ENCODE measurements at places on chromosomes 5 and 9.
A peak's percentile ranks its signal among the peaks of the same experiment; 100 is the strongest.

- DNase-seq, result no peak
Observed at GRCh38 chr5:150616024-150616470, 24.4 kb upstream of the SYNPO start.

GRCh38 chr5:39486361-39486760 lies 61.6 kb upstream of the DAB2 start:
- DNase-seq, result no peak

GRCh38 chr5:36662291-36662851 lies 56.0 kb downstream of the SLC1A3 start:
- no peak for DNase-seq

DNA sequence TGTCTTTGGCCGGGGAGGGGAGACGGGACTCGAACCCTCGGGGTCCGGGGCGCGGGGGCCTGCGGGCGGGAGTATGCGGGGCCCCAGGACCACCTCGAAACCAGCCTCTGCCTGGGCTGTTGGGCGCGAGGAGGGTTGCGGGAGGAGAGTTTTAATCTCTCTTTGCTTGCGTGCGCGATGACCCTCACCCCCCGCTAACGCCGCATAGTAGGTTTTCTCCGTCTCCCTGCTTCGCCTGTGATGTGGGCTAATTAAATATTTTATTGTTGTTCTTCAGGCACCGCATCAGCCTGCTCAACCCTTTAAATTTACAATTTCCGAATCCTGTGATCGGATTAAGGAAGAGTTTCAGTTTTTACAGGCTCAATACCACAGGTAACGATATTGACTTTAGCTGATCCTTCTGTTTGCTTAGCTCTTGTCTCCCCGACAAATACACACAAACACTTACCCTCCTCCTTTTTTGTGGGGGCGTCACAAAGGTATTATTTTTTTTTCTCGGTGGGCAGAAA lies 1.7 kb downstream of the TLE4 start:
- no peak for DNase-seq

GRCh38 chr5:128082551-128083032 lies 974 bp upstream of the SLC12A2 start:
- no peak for DNase-seq

DNA sequence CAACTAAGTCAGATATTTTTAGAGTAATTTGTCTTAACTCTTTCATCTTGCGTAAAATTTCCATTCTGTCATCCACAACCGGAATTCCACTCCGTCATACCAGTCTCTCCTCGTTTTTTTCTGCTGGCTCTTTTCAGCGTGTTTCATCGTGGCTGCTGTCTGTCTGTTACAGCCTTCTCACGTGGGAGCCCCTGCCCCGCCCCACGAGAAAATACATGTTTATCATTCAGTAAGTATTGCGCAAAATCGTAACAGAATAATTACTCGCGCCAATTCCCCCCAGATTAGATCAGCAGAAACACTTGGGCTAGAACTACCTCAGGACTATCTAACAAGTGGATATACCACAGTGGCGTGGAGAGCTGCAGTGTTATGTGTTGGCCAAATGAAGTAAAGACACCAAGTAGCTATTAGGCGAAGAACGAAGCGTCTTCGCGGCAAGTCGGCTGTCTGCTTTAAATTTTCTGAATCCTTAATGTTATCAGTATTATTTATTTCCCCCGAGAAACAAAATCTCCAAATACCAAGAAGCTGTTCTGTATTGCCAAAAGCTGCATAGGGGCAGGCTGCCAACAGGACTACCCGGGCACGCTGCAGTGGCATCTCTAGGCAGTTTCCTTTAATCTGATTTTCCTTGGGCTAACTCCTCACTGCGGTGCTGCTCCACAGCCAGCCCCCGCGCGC lies 566 bp upstream of the FOCAD start:
- DNase-seq, result peak; percentile 9

GRCh38 chr9:115327436-115328122 lies 209.6 kb upstream of the TNC start:
- DNase-seq, result no peak

GRCh38 chr9:131585375-131585774 lies 40.1 kb downstream of the PRRT1B start:
- peak; percentile 32 for DNase-seq

DNA sequence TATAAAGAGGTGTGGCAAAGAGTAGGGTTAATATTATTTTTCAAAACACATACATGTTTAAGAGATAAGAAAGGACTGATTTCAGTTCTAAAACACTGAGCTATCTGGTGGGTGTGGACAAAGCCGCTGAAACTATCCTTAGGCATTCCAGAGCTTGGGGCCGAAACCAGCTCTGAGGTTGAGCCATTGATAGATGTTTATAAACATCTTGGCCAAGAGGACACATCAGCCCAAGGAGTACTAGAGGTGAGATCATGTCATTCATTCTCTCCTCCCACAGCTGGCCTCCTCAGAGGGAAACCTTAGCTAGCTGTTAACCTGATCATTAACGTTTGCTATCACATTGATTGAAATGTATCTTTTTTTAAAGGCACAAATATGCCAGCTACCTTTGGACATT lies 89.9 kb downstream of the NLN start:
- DNase-seq, result no peak

DNA sequence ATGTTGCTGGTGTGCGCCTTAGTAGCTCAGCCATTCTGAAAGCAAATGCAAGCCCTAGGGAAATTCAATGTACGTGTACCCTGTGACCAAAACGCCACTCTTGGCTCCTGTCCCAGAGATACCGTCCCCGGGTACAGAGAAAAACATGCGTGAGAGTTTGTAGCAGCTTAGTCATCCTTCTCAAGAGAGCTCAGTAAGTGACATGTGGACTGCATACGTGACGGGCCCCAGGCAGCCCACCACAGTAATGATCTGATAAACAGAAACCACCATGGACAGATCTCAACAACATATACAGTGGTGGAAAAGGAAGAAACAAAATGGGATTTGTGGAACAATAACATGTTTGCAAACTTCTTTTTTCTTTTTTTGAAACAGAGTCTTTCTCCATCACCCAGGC lies 45.1 kb downstream of the S1PR3 start:
- no peak for DNase-seq

GRCh38 chr9:72013292-72013760 lies 47.1 kb downstream of the C9orf57 start:
- no peak for DNase-seq

DNA sequence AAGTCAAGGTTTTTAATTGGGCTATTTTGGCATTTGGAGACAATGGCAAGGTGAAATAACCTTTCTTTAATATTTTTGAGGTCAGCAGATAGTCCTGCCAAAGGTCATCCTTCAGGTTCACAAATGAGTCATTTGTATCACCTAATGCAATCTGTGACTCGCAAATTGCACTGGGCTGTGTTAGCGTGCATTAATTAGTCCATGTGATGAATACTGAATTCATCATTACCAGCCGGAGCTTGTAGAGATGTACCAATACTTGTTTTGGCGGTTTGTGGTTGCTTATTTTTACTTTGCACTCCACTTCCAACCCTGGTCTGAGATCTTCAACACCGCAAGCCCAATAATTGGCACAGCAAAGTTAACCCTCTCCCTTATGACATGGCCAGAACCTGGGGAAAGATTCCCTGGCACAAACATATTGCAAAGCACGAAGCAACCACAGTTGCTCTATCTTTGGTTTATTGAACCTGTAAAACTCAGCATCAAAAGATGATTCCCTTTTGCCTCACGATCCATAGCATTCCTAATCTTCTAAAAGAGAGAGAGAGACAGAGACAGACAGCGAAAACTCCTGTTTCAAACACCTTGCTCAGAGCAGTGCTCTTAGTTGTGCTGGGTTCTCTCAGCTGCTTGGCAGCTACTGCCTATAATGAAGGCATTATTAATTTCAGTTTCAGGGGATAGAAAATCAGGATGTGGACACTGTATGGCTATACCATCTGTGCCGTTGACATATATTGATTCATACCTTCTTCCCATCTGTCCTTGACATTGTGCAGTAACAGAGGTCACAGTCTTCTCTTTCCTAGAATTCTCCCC lies 178.1 kb downstream of the EBF1 start:
- DNase-seq, result no peak

DNA sequence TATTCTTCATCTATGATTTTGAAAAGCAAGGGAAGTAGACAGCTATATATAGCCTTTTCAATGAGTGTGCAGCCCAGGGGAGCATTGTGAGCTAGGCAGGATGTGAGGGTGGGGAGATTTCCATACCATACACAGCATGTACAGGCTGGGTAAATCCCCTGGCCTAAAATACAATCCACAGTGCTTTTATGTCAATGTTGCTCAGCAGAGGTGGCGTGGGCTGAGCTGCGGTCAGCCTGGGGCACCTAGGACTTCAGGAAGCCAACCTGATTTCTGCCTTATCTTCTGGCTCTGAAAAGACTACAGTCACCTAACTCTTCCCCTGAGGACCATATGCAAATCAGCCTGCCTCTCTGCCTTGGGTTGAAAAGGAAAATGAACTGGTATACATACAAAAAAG lies 6.3 kb upstream of the GARIN3 start:
- peak; percentile 54 for DNase-seq

- no peak for DNase-seq
Observed at GRCh38 chr9:116061546-116062205, 91.9 kb upstream of the PAPPA start.

GRCh38 chr9:79087133-79087532 lies 484.6 kb upstream of the TLE4 start:
- no peak for DNase-seq

DNA sequence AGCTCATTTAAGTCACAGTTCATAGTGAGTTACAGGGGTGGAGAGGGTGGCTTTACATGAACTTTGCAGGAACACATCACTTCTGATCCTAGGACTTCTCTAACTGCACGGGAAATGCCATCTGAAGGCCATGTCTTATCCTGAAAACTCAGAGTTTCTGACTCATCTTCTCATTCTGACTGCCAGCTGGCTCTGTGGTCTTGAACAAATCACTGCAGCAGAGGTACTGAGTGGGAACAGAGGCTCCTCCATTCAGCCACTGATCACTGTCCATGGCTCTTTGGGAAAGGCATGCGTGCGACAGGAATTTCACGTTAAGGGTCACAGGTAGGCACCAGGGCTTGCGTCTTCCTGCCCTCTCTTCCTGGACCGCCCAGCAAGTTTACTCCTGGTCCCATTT lies 114.6 kb upstream of the LRRTM2 start:
- DNase-seq, result no peak

- no peak for DNase-seq
Observed at GRCh38 chr5:56328753-56329560, 95.8 kb upstream of the ANKRD55 start.

DNA sequence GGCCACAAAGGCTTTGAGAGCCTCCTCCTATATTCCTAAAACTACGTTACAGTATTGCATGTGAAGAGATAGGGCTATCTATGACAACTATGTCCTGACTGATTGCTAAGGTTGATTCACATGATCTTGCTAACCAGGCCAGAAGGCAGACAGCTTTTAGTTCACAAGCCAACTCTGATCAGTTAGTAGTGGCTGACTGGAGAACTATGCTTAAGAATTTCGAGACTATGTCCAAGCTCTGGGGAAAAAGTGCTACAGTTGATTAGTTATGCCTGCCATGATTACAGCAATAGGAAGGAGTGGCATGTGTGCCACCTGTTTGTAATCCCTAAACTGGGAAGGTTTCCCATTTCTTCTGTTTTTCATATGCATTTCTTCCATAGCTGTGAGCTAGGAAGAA lies 223.4 kb downstream of the DOCK8 start:
- DNase-seq, result no peak

- DNase-seq, result no peak
Observed at GRCh38 chr5:150511578-150512367, 3.8 kb downstream of the NDST1 start.

DNA sequence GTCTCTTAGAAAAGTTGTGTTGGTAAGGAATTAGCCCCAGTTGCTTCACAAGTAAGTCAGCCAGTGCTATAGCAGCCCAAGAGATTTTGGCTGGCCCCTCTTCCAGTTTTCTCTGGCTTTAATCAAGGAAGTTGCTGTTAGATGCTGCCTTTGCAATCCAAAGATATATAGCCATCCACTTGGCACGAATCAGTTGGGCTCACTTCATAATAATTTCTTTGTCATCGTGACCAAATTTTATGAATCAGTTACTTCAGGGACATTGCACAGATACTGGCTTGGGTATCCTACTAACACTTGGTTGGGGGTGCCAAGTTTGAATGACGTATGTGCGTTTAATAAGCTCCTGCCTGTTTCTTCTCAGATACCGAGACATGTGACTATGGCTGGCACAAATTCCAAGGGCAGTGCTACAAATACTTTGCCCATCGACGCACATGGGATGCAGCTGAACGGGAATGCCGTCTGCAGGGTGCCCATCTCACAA lies 81.5 kb downstream of the VCAN start:
- DNase-seq, result no peak

- DNase-seq, result no peak
Observed at GRCh38 chr5:30239331-30240022, 954.0 kb upstream of the CDH6 start.

GRCh38 chr5:111237470-111237869 lies 13.3 kb downstream of the CAMK4 start:
- no peak for DNase-seq

GRCh38 chr5:127615916-127616315 lies 33.0 kb upstream of the CTXN3 start:
- DNase-seq, result no peak

DNA sequence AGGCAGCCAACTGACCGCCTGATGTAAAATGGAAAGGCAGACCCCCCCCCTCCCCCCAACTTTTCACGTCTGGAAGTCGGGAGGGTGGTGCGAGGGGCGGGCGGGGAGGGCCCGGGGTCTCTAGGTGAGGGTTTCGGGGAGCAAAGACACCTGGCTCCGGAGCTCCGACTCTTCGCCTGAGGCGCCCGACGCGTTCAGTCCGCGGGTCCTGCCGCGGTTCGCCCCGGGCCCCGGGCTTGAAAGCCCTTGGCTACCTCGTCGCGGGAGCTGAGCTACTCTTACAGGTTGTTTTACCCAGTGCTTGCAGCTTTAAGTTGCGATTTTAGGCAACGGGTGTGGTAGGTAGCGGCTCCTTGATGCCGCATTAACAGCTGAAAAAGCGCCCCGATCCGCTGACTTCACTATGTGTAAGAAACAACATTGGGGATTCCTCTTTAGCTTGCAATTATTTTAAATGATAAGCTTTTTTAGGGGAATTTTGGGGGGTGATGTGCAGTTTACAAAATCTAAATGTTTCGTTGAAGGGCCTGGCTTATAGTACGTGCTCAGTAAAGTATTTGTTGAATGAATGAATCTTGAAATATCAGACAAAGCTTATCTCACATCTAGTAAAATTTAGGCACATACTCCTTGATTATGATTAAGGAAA lies 722 bp downstream of the CDC42SE2 start:
- no peak for DNase-seq

DNA sequence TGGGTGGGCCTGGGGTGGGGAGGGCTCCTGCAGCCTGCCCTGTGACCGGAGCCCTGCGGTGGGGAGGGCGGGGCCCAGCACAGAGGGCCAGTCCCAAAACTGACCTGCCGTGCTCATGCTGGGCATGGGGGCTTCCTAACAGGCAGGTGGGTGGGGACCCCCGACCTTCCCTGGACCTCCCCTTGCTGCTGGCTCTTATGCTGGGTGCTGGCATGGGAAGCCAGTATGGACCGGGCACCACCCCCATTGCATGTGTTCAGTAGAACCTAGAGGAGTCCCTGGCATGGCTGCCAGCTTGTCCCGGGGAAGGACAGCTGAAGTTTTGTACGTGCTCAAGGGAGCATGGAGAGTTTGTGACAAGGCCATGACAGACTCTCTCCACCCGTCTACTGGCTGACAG lies 37.1 kb downstream of the WNK2 start:
- no peak for DNase-seq

- no peak for DNase-seq
Observed at GRCh38 chr5:159398936-159399335, 68.6 kb upstream of the IL12B start.

GRCh38 chr5:24750355-24750754 lies 105.6 kb upstream of the CDH10 start:
- no peak for DNase-seq
